Smooth muscle cell of the brain vasculature (primary cell): ENCODE measurements at places on chromosomes 16 and 17.

GRCh38 chr17:38579934-38580333, 25.8 kb downstream of the SRCIN1 start:
- no peak for DNase-seq

DNA sequence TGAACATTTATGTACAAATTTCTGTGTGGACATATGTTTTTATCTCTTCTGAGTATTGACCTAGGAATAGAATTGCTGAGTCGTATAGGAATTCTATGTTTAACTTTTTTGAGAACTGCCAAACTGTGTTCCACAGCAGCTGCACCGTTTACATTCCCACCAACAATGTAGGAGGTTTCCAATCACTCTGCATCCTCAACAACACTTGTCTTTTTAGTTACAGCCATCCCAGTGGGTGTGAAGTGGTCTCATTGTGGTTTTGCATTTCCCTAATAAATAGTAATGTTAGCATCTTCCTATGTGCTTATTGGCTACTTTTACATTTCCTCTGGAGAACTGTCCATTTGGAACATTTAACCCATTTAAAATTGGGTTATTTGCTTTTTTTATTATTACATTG, 36.6 kb upstream of the NACA2 start:
- DNase-seq: no peak

DNA sequence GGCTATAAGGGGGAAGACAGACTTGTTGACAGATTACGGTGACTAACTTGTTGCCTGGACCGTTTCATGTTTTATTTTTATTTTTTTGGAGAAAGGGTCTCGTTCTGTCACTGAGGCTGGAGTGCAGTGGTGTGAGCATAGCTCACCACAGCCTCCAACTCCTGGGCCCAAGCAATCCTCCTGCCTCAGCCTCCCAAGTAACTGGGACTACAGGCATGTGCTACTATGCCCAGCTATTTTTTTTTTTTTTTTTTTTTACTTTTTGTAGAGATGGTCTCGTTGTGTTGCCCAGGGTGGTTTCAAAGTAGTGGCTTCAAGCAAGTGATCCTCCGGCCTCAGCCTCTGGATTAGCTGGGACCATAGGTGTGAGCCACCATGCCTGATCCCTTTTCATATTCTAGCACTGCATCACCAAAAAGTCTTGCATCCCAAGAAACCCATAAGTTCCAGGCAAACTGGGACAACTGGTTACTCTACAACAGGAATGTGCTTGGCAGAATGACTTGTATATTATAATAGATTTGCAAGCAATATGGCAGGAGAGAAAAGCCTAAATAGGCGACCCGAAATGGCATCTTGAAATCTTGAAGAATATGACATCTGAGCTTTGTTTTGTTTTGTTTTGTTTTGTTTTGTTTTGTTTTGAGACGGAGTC, 2.2 kb upstream of the WDR59 start:
- no peak for DNase-seq

DNA sequence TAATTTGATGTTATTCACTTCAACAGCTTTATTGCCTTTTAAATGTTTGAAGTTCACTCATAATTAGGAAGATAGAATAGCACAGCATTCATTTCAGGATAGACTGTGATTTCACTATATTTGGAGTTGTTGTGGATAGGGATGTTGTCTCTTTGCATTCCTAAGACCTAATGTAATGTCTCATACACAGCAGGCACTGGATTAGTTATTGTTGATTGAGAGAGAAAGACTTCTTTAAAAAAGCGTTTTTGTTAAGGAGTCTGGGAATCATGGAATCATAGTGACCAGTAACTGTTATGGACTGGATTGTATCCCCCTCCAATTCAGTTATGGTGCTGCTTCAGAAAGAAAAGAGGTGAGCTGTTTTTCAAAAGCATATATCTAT, 122.0 kb downstream of the USP22 start:
- peak; percentile 56 for DNase-seq

DNA sequence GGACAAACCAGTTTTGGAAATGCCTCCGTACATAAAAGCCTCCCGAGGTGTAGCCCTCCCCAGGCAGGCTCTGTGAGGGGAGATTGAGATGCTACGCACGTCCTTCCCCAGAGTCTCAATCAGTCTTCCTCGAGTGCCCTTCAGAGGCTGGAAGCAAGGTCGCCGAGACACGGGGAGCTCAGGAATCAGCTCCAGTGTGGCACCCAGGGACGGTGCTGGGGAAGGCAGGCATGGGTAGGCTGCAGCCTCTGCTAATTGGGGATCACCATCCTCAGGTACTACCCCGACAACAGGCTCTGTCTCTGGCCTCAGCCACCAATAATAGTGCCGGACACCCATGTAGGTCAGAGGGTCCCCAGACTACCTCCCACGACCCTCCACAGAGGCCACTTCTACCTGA, 28.1 kb upstream of the GSG1L start:
- DNase-seq: no peak

DNA sequence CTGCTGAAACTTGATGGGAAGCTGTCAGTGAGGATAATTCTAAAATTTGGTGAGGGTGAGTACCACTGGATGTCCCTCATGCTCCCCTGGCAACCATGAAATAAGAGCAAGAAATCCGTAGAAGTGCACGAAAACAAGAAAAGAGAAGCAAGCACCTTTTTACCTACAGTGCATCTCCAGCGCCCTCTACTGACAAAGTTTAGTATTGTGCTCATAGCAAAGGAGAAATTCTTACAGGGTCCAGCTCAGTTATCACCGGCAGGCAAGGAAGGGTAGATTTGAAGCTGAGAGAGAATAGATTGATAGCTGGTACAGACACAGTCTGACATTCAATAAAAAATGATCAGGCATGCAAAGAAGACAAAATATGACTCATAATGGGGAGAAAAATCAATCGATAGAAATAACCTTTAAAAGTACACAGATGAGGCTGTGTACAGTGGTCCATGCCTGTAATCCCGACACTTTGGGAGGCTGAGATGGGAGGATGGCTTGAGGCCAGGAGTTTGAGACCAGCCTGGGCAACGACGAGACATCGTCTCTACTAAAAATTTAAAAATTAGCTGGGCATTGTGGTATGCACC, 28.3 kb upstream of the TEX2 start:
- no peak for DNase-seq

- DNase-seq: no peak
Measured at GRCh38 chr17:75551266-75551665, 25.8 kb downstream of the LLGL2 start.

GRCh38 chr17:69592692-69593350, 178.3 kb downstream of the MAP2K6 start:
- DNase-seq: no peak

- no peak for DNase-seq
Measured at GRCh38 chr16:3964686-3965290, 84.3 kb upstream of the CREBBP start.

DNA sequence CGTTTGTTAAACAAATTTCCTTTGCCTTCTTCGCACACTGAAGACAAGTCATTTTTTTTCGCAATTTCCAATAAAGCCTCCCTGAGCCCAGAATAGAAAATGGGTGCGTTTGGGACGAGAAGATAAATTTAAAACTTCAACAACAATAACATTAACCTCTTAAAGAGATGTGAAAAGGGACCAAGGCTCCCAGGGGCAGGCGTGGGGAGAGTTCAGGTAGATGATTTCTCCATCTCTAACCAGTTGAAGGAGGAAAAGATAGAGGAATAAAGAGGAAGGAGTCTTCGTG, 1.3 kb upstream of the HOXB4 start:
- no peak for DNase-seq

DNA sequence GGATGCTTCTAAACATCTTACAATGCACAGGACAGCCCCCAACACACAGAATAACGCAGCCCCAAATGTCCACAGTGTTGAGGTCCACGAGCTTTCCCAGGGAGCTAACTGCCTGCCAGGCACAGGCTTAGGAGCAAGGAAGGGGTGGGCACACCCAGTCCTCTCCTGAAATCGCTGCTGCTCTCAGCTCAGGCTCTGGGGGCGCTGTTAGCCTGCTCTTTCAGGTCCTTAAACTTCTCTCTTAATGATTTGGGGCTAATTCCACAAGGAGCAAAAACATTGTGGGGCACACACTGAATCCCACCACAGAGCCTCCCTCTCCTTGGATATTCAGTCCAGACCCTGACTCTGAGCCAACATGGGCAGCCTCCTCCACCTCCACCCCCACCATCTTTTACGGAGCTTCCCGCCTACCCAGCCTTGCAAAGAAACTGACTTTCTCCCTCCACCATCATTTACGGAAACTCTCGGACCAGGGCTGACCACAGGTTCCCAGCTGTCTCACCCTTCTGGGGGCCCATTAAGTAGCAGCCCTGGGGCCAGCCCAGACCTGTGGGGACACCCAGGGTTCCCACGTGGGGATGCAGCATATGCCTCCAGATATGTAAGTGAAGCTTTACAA, 1.1 kb downstream of the CD300H start:
- no peak for DNase-seq

DNA sequence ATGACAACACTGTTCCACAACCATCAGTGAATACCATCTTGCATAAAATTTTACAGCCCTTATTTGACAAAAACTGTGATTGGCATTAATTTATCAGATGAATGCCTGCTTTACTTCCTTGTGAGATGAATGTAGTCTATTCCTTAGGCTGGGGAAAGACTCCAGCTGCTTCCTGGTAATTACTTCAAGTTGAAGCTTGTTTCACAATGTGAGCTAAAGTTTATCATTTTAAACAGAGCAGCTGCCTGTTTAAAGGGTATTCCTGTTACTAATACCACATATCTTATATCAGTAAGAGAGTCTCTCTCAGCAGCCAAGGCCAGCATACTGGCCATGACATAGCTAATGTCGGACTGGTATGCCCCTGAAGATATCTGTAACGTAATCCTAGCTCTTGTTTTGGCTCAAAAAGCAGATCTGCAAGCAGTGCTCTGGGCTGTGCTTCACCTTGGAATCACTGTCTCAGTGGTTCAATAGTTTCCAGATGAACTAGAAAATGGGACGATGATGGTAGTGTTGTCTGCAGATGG, 13.2 kb upstream of the ARL2BP start:
- no peak for DNase-seq

GRCh38 chr16:80056324-80056723, 455.8 kb upstream of the MAF start:
- no peak for DNase-seq

- no peak for DNase-seq
Measured at GRCh38 chr17:42521036-42521435, 15.0 kb upstream of the NAGLU start.

DNA sequence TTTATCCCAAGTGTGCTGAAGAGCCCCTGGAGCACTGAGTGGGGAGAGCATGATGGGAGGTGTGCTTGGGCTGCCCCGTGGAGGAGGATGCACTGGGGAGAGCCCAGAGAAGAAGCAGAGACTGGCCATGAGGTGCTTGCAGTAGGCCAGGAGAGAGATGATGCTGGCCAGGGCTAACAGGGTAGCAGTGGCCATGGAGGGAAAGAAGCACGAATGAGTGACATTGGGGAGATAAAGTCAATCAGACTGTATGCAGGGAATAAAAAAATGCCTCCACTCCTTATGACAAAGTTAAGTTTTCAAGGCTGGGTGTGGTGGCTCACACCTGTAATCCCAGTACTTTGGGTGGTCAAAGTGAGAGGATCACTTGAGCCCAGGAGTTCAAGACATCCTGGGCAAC, 5.4 kb upstream of the TMEM220 start:
- DNase-seq: no peak

- DNase-seq: no peak
Measured at GRCh38 chr17:80990921-80991644, 558 bp upstream of the CHMP6 start.

- DNase-seq: no peak
Measured at GRCh38 chr16:65876056-65876408, 490.5 kb upstream of the CDH5 start.

GRCh38 chr17:72967977-72968585, 124.4 kb downstream of the SLC39A11 start:
- no peak for DNase-seq

DNA sequence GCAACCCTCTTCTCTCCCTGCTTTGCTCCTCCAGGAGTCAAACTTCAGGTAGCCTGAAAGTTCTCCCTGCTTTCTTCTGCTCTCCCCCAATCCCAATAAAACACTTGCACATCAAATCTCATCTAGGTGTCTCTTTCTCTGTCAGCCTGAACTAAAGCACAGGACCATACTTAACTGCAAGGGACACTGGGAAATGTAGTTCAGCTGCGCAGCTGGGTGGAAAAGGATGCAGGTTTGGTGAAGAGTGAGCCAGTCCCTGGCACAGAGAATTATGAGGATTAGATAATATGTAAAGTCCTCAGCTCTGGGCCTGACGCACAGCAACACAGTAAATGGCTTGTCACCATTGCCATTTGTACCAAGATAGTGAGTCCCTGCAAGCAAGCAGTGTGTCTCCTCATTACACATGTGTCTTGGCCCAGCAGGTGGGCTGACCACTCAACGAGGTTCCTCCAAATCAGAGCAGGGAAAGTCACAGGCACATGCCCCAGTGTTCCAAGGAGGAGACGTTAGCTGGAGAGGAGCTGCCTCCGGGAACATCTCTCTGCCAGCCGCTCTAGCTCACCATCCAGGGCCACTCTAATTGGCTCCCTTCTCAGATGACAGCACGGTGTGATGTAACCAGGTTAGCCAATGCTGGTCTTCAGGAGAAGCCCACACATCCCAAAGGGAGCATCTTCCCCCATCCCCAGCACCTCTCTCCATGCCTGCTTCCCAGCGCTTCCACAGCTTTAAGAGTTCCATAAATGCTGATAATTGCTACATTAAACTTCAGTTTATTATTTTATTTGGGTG, 29.7 kb upstream of the IRX3 start:
- no peak for DNase-seq

- DNase-seq: no peak
Measured at GRCh38 chr17:78644224-78644623, 67.0 kb upstream of the DNAH17 start.

GRCh38 chr16:70257391-70257790, 5.7 kb upstream of the EXOSC6 start:
- DNase-seq: no peak

- no peak for DNase-seq
Measured at GRCh38 chr16:87344931-87345631, 27.9 kb upstream of the C16orf95 start.

DNA sequence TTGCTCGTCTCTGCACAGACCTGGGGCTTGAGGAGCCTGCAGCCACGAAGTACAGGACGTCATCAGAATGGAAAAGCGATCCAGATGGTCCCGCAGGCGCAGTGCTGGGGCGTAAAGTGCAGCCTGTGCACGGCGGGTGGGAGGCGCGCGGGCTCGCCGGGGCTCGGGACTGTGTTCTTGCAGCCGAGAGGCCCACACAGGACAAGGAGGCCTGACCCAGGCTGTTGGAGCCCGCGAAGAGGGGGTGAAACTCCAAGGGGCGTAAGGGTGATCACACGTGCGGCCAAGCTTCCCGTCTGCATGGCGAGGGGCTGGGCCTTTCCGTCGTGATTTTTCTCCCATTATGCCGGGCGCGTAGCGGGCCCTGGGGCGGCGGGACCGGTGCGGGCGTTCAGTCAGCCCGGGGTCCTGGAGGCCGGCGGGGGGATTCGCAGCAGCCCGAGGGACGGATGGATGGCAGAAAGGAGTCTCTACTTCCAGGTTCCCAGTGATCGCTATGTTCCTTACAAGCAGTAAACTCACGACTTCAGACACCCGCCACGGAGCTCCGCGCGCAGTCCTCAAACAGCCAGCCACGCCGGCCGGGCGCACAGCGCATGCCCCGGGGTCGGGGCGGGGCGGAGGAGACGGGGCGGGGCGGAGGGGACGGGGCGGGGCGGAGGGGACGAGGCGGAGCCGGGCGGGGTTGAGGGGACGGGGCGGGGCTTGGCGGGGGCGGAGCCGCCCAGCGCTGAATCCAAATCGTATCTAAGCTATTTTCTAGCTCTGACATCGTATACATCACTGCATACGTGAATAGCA, 141.0 kb upstream of the KCNJ18 start:
- DNase-seq: peak; percentile 55

- DNase-seq: no peak
Measured at GRCh38 chr17:3157218-3157617, 29.9 kb upstream of the OR1G1 start.

GRCh38 chr16:68404736-68405345, 43.5 kb downstream of the SMPD3 start:
- DNase-seq: no peak
